ENCODE measurements at places on chromosomes 16 and 17. TPM values are rescaled to one million over a fixed set of nuclear protein-coding genes. Genes with fewer than 3 reads are reported as not detected.

The DGKE gene
- 6.4 TPM for total RNA-seq

The PSMD12 gene
- total RNA-seq = 16.6 TPM

The HOXB1 gene
- total RNA-seq = 5.9 TPM

The TNP2 gene
- not detected for total RNA-seq

The ADORA2B gene
- total RNA-seq = 10.5 TPM

The ABCA3 gene
- total RNA-seq = 14.5 TPM

The RAB34 gene
- total RNA-seq = 256 TPM

The C1QL1 gene
- total RNA-seq = 24.6 TPM

The PTX4 gene
- 0.30 TPM for total RNA-seq

The TRPV3 gene
- total RNA-seq = 1.8 TPM

The GSPT1 gene
- total RNA-seq = 42.1 TPM

The NXN gene
- 122 TPM for total RNA-seq

The TSEN54 gene
- total RNA-seq = 70.5 TPM

The APOBR gene
- not detected for total RNA-seq

The BRD7 gene
- 54.2 TPM for total RNA-seq

The ASIC2 gene
- not detected for total RNA-seq

The CBFA2T3 gene
- total RNA-seq = 0.21 TPM

The SDR42E1 gene
- 0.04 TPM for total RNA-seq

The RNF157 gene
- 11.4 TPM for total RNA-seq

The ZNF750 gene
- not detected for total RNA-seq

The PRR35 gene
- 0.66 TPM for total RNA-seq

The ITGB4 gene
- total RNA-seq = 0.09 TPM

The PTGES3L gene
- 42.8 TPM for total RNA-seq

The NPB gene
- total RNA-seq = 2.3 TPM

The MMP15 gene
- 473 TPM for total RNA-seq

The ENPP7 gene
- total RNA-seq = not detected

The RSAD1 gene
- total RNA-seq = 24.1 TPM

The CMTM4 gene
- 61.6 TPM for total RNA-seq

Data from cardiac muscle cell (in vitro differentiated cells and primary cell).